Activated T-cell treated with anti-CD3 and anti-CD28 coated beads, Interleukin-2, amount 50 U/mL, for 48 hours (primary cell): ENCODE measurements at places on chromosomes 6 and 20.

GRCh38 chr6:34055223-34055933 is 90.5 kb downstream of the GRM4 start:
- DNase-seq = peak; percentile 81

DNA sequence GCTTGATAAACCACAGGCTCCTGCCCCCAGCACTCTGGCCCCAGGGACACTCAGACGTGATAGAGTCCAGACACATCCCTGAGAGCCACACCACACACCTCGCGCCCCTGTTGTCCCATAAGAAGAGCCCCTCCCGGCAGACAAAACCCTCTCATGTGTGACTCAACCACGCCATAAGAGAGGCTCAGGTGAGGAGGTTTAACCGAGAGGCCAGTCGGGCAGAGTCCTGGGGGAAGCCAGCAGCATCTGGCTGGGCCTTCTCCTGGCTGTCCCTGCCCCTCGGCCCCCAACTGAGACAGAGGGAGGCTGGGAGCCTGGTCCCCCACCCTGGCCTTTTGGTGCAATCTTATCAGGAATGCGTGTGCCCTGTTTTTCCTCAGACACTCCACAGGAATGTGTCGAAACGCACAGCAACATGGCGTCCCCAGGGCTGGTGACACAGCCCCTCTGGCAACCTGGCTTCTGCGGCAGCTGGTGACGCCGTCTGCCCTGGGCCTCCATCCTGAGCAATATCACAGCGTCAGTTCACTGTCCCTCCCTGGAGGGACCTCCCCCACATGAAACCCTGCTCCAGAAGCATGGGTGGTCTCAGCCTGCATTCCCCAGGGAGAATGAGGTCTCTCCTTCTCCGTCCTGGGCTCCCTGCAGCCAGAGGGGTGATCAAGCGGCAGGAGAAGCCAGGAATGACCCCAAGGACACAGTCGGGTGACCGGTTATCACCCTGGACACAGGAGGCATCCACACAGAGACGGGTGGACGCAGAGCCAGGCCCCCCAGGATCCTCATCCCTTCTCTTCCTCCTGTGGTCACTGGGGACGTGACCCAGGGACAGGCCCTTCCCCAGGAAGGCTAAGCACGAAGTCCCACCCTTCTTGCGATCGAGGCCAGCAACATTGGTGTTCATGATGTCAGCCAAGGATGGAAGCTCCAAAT is 156.6 kb upstream of the AFDN start:
- DNase-seq = no peak

DNA sequence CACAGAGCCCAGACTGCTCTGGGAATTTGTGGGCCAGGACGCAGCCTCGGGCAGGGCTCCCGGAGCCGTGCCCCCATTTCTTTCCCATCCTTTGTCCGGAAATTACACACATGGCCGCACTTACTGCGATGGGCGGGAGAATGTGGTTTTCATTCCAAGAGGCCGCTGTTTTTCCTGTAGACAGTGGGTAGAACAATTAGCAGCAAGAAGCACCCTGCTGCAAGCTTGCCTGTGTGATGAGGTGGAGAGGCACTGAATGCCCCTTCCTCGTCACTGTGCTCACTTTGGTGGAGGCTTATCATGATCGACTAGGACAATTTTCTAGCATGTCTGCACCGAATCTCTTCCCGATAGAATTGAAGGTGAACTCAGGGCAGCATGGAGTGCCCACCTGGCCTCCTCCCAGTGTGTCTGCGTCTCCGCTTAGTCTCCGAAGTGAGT is 102.8 kb downstream of the DACT2 start:
- DNase-seq = no peak

DNA sequence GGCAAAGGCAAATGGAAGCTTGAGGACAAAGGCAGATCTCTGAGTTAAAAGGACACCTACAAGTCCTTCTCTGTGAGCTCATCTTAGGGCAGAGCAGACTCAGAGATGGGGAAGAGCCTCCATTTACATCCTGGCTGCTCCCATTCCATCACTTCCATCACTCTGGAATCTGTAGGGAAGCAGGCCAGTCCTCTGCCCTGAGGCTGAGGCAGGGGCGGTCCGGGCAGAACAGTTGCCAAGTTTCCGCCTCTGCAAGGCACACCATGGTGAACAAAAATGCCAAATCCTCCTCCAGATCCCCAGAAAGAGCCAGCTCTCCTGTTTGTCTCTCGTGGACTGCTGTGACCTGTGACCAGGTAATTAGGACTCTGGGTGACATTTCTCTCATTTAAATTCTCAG is 209.6 kb upstream of the SSTR4 start:
- DNase-seq = no peak

DNA sequence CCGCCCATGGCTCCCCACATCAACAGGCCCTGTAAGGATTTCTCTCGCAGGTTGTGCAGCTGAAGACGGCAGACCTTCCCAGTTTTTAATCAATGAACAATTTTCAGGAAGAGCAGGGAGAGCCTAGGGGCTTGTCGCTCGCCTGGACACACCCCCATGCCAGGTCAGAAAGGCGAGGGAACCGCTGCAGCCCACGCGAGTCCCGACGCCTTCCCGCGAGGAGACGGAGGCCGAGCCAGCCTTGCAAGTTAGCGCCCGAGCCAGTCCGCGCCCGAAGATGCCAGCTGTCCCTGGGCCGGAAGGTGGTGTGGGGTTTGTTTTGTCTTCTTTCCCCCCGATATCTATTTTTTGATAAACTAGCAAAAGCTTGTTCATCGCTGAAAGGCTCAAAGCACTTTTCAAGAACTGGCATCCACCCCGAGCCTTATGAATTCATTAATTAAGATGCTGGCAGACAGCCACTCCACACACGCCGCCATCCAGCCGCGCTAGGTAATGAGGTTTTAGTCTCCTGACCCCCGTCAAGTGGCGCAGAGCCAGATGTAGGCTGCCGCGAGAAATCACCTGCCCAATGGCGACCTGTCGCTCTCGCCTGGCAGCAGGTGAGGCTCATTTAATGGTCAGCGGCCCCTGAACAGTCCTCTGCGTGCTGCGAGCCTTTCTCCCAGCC is 6.6 kb downstream of the CCDC167 start:
- DNase-seq = no peak

- DNase-seq = no peak
Measured at GRCh38 chr6:11700118-11700718, 78.4 kb downstream of the ADTRP start.

DNA sequence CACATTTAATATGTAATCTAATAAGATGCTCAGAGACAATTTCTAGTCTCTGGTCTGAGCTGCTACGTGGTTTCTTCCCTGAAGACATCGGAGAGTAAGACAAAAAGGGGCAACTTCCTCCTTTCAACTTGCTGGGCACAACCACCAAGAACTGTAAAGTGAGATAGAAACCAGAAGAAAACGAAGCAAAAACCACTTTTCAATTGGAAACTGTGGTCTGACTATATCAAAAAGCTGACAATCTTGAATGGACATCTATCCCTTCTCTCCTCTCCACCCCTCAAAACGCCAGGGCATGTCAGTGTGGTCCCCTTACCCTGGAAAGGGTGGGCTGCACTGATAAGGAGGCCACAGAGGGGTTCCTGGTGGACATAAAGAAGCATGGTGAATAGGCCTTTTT is 269.1 kb downstream of the CD83 start:
- no peak for DNase-seq

DNA sequence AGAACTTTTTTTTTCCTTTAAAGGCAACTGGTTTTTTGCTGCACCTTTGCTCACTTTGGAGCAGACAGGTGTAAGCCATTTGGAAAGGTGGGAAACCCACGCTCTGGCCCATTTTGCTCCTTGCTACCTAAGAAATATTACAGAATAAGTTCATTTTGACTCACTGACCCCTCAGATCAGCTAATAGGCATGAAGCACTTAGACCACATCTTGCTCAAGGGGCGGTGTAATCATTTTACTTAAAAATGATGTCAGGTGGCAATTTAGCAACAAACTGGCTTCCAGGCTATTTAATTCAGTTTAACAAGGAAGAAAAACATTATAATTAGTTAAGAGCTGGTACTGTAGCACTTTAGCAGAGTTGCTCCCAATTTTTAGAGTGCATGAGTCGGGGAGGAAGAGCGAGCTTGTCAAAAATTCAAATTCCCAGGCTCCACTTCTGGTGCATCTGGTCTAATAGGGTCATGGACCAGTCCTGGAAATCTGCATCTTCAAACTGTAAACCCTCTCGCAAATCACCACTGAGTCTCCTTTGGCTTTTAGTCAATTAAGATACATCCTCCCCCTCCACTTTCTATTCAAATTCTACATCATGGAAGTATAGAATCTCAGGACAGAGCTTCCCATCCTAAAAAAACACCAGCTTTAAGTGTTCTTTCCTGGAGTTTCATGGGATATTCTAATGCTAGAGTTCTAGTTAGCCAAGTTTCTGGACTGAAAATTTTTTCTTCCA is 38.2 kb downstream of the JAG1 start:
- DNase-seq = no peak

DNA sequence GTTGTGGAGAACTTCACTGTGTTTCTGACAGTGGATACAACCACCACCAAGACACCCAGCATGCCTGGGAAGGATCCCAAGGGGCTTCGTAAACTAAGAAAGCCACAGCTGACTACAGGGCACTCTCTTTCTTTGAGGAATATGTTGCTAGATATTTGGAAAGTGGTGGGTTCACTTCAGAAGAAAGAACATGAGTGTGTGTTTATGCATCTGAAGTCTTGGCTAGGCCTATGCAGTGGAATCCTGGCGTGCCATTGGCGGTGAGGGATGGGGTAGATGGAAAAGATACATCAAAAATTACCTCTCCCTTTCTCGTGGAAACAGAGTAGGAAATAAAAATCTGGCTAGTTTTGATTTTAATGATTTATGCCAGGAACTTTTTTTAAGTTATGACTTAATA is 187.7 kb downstream of the PDE7B start:
- no peak for DNase-seq

- no peak for DNase-seq
Measured at GRCh38 chr6:52493669-52494068, 73.5 kb downstream of the EFHC1 start.

GRCh38 chr6:56927538-56928453 is 27.1 kb upstream of the BEND6 start:
- DNase-seq = no peak

DNA sequence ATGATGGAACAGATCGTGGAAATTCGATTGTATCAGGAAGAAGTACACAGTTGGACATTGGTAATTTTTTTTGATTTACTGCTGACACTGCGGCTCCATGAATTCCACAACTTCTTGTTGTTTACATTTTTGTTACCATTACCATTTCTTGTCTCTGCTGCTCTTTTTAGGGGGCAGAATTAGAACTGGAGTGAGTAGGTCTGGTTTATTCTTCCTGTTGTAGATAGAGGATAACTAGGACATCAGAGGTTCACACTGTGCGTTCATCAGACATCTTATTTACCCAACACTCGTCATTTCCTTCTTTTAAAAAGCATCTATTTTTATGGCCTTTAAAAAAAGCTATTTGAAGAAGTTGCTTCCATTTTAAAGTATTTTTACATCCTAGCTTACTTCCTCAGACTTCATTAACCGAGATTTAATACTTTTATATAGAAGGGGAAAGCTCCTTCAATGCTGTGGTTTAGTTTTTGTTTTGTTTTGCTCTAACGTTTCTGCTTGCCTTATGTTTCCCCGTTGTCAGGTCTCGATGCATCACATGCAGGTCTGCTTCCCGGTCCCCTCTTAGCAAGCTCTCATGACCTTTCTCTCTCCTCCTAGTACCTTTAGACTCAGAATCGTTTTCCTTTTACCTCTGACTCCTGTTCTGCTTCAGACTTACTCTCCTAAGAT is 139.1 kb downstream of the ARID1B start:
- DNase-seq = no peak

GRCh38 chr20:2387580-2387979 is 6.9 kb downstream of the TGM6 start:
- DNase-seq = no peak

GRCh38 chr6:163716690-163717089 is 302.2 kb downstream of the QKI start:
- DNase-seq = no peak

DNA sequence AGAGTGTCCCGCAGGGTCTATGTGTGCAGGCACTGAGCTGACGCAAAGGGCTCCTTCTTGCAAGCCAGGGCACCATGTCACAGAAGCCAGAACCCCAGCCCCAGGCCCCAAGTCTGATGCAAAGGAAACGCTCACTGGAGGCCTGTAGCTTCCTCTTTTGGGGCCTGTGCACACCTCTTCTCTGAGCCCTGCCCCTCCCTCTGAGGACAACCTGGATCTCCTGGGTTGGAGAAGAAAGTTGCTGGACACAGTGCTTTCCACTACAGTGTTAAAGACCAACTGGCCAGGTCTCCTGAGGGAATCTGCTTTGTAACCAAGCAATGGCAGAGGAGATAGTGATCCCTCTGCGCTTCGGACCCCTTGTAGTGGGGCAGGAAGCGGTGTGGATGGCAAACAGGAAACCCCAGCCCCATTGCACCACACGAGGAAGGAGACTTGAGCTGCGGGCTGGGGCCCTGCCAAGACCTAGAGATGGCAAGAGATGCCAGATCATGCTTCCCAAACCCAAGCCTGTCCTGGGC is 90.0 kb downstream of the PRND start:
- peak; percentile 69 for DNase-seq

- DNase-seq = peak; percentile 51
Measured at GRCh38 chr6:13762611-13763441, 51.2 kb upstream of the RANBP9 start.

DNA sequence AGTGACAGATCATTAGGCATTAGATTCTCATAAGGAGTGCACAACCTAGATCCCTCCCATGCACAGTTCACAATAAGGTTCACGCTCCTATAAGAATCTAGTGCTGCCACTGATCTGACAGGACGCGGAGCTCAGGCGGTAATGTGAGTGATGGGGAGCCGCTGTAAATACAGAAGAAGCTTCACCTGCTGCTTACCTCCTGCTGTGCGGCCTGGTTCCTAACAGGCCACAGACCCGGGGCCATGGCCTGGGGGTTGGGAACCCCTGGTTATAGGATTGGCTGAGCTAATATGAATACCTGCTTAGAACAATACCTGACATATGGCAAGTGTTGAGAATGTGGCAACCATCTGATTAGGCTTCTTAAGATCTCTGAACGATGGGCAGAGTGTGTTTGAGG is 2.4 kb downstream of the PNPLA1 start:
- no peak for DNase-seq

- DNase-seq = no peak
Measured at GRCh38 chr20:59031564-59032022, 542 bp downstream of the ATP5F1E start.

DNA sequence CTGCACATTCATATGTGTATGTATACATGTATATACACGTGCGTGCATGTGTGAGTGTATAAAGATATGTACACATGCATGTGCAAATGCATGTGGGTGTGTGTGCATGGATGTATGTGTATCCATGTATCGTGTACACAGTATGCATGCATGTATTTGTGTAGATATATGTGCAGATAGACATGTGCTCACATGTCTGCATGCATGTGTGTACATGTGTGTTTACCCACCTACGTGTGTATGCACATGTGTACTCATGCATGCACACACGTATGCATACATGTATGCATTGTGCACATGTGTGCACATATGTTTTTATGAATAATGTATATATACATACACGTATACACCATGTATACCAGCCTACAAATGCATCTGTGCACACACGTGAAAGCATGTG is 80.3 kb upstream of the ZNF322 start:
- no peak for DNase-seq

DNA sequence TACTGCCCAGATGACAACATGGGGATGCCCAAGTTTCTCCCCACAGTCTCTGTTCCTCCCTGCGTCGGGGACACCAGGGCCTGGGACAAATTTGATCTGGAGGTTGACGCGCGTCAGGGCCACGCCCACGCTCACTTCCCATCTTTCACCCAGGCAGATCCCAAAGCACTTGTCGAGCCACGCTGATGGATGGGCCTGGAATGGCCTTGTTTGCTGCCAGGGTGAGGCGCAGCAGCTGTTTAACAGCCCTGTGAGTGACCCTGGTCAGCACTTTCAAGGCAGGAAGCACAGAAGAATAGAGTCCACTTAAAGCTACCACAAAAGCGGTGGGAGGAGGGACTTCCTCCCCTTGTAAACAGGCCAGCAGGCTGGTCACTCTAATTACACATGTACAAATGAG is 324.7 kb upstream of the JARID2 start:
- DNase-seq = no peak
